ENCODE measurements at places on chromosomes 1 and 21. TPM values are rescaled to one million over a fixed set of nuclear protein-coding genes. Genes with fewer than 3 reads are reported as not detected.

The CSDE1 gene
- polyA plus RNA-seq = 260 TPM

The ZNF593OS gene
- polyA plus RNA-seq = 2.7 TPM

The RGS8 gene
- polyA plus RNA-seq = 8.2 TPM

DNA sequence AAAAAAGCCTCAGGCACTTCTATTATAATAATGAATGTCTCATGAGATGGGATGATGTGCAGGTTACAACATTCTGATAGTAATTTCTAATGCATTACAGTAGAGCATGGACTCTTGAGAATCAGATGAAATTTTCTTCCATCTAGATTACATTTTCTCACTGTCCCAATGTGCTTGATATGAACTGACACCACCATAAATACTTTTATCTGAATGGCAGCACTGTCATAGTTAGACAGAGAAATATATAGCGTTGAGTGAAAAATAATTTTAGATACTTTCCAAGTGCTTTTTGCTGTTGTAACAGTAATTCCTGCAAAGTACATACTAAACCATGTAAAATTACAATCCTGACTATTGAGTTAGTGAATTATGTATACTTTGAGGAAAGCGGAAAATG, 630.1 kb downstream of the BRINP3 start:
- no peak for DNase-seq

DNA sequence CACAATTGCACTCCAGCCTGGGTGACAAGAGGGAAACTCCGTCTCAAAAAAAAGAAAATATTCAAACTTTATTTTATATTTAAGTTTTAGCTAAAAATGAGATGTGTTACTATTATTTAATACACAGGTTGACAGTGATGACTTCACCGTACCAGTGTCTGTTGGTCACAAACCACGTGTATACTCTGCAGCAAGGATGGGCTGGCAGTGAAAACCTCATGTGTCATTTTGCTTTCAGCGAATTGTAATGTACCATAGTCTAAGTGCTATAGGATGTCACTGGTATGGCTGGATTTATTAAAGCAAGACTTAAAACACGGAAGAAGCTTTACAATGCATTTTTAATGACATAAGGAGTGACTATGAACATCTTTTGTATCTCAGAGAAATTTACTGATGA, 28.1 kb upstream of the NHLH2 start:
- no peak for DNase-seq
